ENCODE measurements at places on chromosomes 12 and 14.
A peak's percentile ranks its signal among the peaks of the same experiment; 100 is the strongest.

DNA sequence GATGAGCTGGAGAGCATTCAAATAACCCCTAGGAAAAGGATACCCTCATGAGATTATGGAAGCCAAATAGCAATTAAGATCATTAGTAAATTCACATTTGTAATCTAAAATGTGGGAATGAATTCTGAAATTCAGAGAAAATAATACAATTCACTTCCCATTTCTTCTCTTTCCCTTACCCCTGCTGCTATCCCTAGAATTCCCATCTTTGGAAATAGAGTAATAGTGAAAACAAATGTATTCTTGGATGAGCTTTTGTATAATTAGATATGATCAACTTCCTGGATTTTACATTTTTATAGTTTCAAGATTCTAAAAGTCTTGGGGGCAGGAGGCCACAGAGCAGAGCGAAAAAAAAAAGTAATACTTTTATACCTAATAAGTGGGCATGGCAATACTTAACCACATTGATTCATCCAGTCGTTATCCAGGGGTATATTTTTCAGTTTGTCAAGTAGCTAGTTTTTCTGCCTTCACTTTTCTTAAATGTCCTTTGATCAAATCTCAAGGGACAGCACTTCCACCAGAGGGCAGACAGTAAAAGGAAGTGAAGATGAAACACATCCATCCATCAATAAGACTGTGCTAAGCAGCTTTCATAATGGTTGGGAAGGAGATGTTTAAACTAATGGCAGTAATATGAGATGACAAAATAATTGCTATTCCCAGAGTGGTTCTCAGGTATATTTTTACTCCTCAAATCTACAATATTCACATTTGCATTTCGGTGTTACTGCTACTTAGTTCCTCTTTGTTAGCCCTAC is 401.3 kb downstream of the DIO2 start:
- no peak for DNase-seq

GRCh38 chr12:68180792-68181744 is 21.5 kb upstream of the IFNG start:
- no peak for DNase-seq

DNA sequence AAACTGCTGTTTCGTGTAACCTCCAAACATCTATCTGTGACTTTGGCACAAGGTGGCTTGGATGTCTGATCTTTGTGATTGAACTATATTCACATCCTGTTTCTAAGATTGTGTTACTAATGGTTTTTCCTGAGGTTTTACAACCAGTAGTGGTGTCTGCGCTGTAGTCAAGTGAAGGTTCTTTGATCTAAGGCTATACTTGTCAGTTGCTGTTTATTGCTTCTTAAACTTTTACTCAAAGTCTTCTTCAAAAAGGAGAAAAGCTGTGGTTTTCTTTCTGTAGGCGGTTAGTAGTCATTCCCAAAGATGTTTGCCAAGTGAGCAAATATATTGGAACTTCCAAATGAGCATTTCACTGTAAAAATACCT is 12.3 kb upstream of the CALM1 start:
- peak; percentile 22 for DNase-seq

- DNase-seq = no peak
These were observed 46.6 kb downstream of the PPP2R5C start for GRCh38 chr14:101808020-101808641.

GRCh38 chr14:68962681-68963080 is 16.4 kb downstream of the ACTN1 start:
- DNase-seq = no peak

DNA sequence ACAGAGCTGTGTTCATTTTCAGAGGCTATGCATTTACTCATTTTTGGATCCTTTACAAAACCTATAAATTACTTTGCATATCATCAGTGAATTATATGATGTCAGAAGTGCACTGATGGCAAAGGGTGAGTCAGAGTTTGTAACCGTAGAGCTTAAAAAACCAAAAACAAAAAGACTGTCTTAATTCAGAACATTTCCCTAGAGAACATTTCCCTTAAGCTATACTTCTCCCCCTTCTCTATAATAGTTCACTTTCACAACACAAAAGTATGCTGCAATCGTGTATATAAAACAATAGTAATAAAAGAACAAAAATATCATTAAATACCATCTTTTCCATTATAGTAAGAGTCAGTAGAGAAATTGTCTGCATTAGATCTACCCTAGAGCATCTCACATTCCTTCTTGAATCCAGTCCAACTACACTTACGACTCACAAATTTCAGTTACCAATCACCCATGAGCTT is 934.9 kb downstream of the LRFN5 start:
- no peak for DNase-seq

DNA sequence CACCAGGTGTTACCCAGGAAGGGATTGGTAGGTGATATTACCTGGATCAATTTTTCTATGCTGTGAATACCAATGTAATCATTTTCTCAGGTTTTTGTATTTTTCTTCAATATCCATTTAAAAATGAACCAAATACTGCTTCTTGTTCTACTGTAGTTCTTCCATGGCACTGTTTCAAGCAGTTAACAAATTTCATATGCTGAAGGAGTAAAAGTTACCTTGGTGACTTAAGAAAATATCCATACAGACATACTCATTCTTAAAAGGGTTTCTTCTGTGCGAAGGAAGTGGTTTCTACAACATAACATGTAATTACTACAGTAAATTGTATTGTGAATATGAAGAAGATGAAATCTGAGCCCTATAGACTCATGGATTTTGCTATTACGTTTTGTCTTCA is 222.5 kb downstream of the TMEM117 start:
- no peak for DNase-seq

GRCh38 chr12:51997136-51997535 is 9.6 kb upstream of the TAMALIN start:
- no peak for DNase-seq

GRCh38 chr12:56205445-56205844 is 16.2 kb upstream of the SMARCC2 start:
- DNase-seq = no peak

GRCh38 chr12:127944211-127944899 is 322.6 kb upstream of the TMEM132C start:
- no peak for DNase-seq

- DNase-seq = no peak
These were observed 11.4 kb downstream of the ANKRD9 start for GRCh38 chr14:102497998-102498677.

- DNase-seq = peak; percentile 44
These were observed 687 bp upstream of the RPS29 start for GRCh38 chr14:49586673-49587460.

DNA sequence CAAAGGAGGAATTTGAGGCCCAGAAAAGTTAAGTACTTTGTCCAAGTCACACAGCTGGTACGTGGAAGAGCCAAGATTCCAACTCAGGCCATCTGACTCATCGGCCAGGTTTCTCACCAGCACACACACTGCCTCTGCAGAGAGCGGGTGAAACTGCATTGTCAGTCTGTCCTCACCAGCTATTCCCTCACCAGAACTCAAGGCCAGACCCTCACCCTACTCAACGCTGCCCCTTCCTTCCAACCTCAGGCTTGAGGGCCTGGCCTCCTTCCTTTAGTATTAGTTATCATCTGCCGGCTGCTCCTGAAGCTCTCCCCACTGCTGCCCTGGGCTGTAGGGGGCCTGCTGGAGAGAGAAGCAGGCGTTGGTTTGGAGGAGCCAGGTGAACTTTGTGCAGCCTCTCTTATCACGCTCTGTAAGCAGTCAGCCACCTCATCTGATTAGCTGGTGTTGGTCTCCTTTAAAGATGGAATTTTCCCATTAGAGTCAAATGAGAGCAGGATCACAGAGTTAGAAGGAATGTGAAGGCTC is 16.6 kb upstream of the PLEK2 start:
- DNase-seq = no peak

GRCh38 chr12:54166567-54167499 is 22.0 kb downstream of the SMUG1 start:
- DNase-seq = no peak

DNA sequence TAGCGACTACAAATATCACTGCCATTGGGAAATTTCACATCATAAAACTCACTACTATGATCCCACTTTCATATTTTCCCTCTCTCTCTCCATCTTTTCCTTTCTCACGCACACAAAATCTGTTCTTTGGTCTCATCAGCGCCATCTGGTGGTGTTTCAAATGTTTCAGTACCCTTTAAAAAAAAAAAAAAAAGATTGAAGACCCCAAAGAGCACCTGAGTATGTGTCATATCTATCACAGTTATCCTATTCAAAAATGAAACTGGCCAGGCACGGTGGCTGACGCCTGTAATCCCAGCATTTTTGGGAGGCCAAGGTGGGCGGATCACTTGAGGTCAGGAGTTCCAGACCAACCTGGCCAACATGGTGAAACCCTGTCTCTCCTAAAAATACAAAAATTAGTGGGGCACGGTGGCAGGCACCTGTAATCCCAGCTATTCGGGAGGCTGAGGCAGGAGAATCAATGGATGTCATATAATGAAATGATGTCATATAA is 72.4 kb downstream of the TTC9 start:
- DNase-seq = peak; percentile 26

DNA sequence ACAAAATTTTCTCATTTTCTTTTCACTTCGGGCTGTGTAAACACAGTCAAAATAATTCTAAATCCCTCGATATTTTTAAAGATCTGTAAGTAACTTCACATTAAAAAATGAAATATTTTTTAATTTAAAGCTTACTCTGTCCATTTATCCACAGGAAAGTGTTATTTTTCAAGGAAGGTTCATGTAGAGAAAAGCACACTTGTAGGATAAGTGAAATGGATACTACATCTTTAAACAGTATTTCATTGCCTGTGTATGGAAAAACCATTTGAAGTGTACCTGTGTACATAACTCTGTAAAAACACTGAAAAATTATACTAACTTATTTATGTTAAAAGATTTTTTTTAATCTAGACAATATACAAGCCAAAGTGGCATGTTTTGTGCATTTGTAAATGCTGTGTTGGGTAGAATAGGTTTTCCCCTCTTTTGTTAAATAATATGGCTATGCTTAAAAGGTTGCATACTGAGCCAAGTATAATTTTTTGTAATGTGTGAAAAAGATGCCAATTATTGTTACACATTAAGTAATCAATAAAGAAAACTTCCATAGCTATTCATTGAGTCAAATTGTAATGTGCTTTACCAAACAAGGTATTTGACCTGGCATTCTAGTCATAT is 4.8 kb downstream of the CDKN1B start:
- no peak for DNase-seq

- DNase-seq = no peak
These were observed 891 bp downstream of the PLEKHA5 start for GRCh38 chr12:19130224-19131024.

DNA sequence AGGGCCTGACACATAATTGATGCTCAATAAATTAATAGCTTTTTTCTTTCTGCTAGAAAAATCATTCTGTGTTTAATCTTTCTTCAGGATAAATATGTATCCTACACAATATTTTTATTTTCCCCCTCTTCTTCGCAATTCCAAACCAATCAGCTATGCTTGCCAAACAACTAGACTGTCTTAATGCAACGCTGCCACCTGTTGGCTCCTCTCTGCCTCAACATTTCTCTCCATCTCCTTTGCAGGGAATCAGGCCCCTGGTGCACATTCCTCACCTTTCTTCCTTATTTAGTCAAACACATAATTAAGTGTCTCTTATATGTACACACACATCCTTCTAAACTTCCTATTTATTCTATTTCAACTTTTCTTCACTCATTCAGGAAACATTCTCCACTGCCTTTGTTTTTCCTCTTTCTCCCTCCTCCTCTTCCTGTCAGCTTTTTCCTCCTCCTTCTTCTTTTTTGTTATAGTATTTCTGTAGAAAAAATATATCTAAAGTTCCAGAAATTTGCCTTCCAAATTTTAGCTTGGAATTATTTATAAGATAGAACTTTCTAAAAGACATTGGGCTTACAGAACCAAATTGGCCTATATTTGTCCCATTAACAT is 406.0 kb downstream of the PRKD1 start:
- DNase-seq = no peak

GRCh38 chr12:53743266-53744129 is 8.3 kb downstream of the CISTR start:
- DNase-seq = peak; percentile 49

- no peak for DNase-seq
These were observed 29.2 kb downstream of the ZC3H14 start for GRCh38 chr14:88592031-88592430.

GRCh38 chr12:84201976-84202375 is 710.6 kb downstream of the SLC6A15 start:
- no peak for DNase-seq

DNA sequence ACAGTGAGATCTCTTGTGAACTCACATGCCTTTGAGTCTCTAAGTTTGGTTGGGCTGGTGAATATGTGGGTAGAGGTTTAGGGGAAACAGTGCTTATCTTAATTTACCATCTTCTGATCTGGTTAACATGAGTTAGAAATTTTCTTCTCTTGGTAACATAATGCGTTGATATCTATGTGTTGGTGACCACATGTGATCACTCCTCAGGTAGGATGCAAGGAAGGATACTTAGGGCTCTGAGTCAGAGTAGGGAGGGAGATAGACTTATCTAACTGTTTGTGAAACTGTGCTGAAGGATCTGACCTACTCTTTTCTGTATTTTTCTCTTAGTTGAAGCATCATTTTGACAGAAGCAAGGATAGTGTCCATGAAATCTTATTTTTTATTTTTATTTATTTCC is 23.1 kb downstream of the FAM234B start:
- DNase-seq = no peak

DNA sequence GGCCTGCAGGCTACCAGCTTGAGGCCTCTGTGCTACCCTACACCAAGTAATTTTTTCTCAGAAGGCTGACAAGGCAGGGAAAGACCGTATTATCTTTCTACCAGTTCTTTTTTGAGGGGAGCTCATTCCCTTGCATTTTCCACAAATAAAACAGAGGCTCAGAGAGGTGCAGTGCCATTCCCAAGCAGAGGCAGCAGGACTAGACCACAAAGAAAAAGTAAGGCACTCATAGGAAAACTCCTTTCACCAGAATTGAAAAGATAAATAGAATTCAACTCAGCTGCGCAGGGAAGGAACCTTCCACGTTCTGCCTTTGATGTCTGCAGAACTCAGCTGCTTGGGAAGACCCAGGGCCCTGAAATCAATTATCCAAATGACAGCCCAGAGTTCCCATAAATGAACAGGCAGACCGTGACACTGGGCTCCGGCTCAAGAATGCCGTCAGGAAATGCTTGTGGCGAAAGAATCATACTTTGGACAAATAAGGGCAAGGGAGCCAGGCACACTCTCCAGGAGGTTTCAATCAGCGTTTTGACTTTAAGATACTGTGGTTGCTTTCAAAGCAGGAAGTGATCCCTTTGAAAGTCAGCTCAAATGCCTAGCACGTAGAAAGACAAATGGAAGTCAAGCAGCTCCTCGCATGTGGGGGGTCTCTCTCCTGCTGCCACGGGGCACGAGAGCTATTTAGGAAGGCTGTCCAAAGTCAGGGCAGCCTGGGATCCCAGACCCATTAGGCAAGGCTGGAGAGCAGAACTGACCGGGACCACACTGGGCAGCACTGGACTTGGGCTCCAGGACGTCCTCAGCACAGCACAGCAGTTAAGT is 14.0 kb downstream of the KCTD10 start:
- no peak for DNase-seq

- DNase-seq = no peak
These were observed 9.1 kb downstream of the ADAM20 start for GRCh38 chr14:70525691-70526090.

GRCh38 chr12:116346222-116346621 is 68.7 kb upstream of the MED13L start:
- DNase-seq = no peak

- no peak for DNase-seq
These were observed 2.4 kb downstream of the GNG2 start for GRCh38 chr14:51862860-51863259.

GRCh38 chr12:88251798-88252197 is 109.7 kb downstream of the TMTC3 start:
- DNase-seq = no peak
